ENCODE measurements at places on chromosomes 16 and 17. TPM values are rescaled to one million over a fixed set of nuclear protein-coding genes. Genes with fewer than 3 reads are reported as not detected.

LITAFD gene
- total RNA-seq, result not detected

ERI2 gene
- total RNA-seq, result 21.1 TPM

TK1 gene
- 115 TPM for total RNA-seq

ACOX1 gene
- 67.8 TPM for total RNA-seq

KREMEN2 gene
- not detected for total RNA-seq

C16orf92 gene
- not detected for total RNA-seq

Data from thoracic aorta endothelial cell (primary cell).